Forelimb muscle (tissue), 1 donor: ENCODE measurements at places on chromosomes 2 and 18. TPM values are rescaled to one million over a fixed set of nuclear protein-coding genes. Genes with fewer than 3 reads are reported as not detected.

GRCh38 chr2:65587779-65588178 lies 155.4 kb upstream of the SPRED2 start:
- no peak for DNase-seq

- DNase-seq = no peak
These were observed 296.2 kb upstream of the NRP2 start for GRCh38 chr2:205386109-205386508.

DNA sequence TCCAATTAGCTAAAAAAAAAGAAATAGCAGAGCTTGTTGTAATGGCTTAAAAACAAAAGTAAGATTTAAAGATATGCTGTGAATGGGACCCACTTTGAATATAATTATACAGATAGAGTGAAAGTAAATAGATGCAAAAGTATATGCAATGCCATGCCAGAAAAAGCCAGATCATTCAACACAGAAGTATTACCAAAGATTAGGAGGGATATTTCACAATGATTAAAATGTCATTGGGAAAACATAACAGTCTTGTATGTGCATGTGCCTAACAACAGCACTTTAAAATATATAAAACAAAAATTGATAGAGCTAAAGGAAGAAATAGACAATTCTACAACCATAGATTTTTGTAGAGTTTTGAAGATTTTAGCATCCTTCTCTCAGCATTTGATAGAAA lies 19.9 kb upstream of the SIGLEC15 start:
- no peak for DNase-seq

DNA sequence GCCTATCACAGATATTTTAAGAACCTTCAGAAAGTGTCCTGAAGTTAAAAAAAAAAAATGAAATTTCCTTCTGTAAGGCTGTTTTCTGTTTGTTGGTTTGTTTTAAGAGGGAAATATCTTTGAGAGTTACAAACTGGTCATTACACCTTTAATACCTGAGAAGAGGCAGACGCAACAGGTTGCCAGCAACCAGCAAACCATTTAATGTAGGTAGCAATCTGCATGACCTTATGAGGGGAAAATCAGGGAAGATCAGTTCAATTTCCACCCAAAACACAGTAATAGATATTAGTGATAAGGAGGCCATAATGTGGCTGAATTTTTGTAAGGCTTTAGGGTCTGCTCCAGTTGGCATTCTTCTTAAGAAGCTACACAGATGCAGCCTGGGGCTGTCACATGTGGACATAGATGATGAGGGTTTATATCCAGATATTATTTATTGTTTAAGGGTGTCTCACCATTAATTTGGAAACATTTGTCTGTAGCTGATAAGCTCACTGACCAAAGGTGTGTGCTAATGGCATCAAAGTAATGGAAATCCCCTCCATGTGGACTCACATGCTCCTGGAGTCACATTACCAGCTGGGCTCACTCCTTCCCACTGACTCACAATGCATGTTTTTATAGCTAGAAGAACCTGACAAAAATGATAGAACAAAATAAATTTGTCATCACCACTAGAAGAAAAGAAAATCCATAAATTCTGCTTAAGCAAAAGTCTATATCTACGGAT lies 83.5 kb upstream of the DTNA start:
- DNase-seq = no peak

WNT6 gene
- polyA plus RNA-seq = 0.19 TPM

DNA sequence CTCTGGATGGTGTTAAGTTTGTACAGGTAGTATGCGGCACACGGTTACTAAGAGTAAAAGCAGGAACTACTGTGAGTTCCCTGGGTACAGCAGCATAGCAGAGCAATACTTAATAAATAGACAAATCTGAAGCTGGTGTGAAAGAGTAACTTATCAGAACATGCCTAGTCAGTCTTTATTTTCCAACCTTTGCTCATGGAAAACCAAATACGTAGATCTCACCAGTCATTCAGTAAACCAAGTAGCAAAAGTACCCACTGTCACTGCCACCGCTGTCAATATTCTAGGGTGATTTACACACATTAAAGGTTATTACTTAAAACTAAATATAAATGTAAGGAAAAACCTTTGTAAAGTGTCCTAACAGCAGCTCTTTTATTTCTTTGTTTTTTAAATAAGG lies 35.0 kb downstream of the SIGLEC15 start:
- no peak for DNase-seq

DNA sequence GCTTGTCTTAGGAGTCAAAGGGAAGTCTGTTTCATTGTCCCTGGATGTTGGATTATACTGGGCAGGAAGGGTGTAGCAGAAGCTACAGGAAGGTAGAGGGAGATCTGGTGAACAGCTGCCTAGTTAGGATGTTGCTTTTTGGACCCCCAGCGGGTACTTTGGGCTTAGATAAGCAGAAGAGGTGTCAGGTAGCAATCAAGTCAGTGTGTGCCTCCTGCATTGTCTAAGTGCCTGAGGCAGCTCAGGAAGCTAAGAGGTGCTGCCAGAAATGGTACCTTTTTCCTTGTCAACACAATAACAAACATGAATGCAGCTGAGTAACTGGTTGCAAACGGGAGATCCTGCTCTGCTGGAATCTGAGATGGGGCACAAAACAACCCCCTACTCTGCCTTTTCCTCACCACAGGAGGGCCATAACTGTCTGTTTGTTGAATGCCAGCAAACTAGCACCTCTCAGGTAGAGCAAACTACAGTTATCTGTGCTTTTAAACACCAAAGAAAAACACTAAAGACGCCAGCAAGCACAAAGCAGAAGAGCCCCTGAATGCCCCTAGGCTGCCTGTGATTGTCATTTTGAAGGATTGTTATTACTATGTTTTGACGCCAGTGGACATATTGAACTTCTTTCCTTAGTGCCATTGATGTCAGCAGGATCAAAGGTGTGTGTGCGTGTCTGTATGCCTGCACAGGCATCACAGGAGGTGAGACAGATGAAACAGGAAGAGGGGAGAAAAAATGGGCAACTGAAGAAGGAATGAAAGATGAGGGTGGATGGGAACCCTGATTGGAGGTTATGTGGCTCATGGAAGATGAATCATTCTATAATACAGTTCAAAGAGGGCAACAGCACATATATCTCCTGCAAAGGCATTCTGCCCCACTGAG lies 151.4 kb downstream of the ETAA1 start:
- DNase-seq = no peak

DNA sequence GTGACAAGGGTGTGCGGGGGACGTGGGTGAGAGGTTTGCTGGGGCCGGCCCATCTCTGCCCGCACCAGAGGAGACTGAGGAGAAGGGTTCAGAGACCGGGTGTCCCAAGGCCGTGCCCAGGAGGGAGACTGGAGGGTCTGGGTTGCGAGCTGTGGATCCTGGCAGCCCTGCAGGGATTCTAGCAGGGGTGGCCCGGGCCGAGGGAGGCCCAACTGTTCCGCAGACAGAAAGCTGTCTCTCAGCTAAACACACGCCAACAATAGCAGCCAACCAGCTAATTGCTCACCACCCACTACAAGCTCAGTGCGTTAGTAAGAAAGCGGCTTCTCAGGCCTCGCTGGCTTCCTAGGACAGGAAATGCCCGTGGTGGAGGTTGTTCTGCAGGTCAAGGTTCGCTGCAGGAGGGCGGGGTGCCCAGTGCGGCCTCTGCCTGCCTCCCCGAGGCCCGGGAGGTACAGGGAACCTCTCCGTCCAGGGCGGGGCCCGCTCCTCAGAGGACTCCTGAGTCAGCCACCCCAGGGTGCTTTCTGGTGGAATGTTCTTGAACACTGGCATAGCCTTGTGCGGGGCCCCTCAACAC lies 282.0 kb upstream of the PXDN start:
- no peak for DNase-seq

CAPN10 gene
- 15.4 TPM for polyA plus RNA-seq

DNA sequence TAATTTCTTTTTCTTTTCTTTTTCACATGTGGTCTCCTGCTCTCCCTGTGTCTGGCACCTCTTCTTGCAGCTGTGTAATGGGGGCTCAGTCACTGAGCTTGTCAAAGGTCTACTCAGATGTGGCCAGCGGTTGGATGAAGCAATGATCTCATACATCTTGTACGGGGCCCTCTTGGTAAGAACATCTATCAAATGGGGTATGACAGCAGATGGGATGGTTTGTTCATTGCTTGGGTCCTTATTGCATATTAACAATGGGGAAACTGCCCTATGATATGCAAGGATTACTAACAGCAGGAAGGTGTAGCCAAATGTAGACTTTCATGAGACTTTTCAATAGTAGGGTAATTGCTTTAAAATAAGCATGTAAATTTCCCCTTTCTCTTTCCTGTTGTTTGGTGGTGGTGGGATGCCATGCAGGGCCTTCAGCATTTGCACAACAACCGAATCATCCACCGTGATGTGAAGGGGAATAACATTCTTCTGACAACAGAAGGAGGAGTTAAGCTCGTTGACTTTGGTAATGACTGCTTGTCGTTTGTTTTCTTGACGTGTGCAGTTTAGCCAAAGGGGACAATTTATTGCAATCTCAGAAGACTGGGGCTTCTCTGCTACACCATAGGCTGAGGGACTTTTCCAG lies 36.5 kb downstream of the MYO3B start:
- DNase-seq = no peak

DNA sequence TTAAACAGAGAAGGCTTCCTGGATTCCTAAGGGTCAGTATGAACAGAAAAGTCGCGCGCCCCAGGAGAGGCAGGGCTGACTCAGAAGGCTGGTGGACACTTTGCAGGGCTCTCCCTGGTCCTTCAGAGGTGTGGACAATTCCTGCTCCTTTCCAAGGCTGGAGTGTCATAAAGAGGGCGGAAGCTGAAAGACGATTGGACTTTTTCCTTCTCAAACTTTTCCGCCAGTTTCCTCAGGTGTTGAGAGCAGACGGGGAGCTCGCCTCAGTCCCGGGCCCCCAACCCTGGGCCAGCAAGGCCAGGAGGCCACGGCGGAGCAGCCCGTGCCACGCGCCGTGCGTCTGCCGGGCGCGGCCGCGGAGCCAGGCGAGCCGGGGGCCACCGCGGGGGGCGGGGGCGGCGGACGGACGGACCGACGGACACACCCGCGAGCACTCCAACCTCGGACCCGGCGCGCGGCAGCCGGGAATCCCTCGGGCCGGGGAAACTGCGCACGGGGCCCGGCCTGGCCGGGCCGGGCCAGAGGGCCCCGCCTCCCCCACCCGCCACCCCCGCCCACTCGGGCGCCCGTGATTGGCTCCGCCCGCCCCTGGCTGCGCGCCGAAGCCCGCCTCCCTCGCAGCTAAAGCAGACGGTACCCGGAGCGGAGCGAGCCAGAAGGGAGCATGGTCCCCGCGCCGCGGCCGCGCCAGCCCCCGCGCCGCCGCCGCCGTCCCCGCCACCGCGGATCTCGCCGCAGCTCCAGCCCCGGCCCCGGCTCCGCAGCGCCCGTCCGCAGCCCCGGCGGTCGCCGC lies at the start of gene KLHL29:
Gene KLHL29 (plus strand): TSS at position 629 of the 793 bp plus-strand sequence. CDS start 177,018 bp downstream, outside the sequence.
- no peak for DNase-seq
